ENCODE measurements at places on chromosomes 5 and 9.

DNA sequence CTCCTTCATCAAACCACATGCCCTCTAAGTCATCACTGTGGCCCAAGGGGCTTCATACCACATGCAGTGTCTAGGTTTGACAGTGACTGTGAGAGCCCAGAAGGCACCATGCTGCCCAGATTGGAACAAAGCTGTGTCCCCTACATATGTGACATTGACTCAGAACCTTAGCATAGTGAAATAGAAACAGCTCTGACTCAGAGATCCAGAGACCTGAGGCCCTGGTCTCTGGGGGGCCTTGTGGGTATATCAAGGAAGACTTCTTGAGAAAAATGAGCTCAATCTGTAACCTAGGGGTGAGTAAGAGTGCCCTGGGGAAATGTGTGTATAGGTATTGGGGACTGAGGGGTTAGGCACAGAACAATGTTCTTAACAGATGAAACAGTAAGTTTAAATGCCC is 7.1 kb upstream of the ENTREP1 start:
- DNase-seq, result peak; percentile 15

DNA sequence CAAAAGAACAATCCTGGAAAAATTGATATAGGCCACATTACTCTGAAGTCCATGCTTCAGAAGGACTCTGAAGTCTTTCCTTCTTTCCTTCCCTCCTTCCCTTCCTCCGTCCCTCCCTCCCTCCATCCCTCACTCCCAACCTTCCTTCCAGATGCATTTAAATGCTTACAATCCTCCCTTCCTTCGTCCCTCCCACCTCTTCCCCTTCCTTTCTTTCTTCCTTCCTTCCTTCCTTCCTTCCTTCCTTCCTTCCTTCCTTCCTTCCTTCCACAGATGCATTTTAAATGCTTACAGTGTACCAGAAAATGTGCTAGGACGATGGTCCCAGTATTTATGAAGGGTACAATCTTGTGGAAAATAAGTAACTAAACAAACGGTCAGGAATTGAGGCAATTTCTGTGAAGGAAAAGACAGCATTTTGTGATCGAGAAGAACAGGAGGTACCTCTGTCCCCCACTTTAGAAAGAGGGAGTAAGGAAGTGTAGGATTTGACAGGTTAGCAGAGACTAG is 181.3 kb upstream of the TUT7 start:
- DNase-seq, result no peak

- no peak for DNase-seq
These were observed 59.4 kb upstream of the BASP1 start for GRCh38 chr5:17157916-17158529.

GRCh38 chr9:110626101-110626829 is 42.3 kb upstream of the MUSK start:
- peak; percentile 20 for DNase-seq

DNA sequence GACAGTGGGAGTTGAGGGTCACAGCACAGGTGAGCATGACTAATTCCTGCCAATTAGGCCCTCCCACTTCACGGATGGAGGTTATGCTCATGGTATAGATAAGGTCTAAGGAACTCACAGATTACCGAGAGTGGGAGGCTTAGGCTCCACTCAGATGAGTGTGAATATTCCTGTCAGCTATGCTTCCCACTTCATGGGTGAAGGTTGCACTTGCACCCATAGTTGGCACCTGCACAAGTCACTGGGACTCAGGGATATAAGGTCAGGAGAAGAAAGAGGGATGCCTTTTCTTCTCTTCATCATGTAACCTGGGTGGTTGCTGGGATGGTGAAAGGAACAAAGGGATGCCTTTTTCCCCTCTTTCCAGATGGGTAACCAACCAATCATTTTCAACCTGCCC is 264.9 kb upstream of the TNC start:
- DNase-seq, result no peak

DNA sequence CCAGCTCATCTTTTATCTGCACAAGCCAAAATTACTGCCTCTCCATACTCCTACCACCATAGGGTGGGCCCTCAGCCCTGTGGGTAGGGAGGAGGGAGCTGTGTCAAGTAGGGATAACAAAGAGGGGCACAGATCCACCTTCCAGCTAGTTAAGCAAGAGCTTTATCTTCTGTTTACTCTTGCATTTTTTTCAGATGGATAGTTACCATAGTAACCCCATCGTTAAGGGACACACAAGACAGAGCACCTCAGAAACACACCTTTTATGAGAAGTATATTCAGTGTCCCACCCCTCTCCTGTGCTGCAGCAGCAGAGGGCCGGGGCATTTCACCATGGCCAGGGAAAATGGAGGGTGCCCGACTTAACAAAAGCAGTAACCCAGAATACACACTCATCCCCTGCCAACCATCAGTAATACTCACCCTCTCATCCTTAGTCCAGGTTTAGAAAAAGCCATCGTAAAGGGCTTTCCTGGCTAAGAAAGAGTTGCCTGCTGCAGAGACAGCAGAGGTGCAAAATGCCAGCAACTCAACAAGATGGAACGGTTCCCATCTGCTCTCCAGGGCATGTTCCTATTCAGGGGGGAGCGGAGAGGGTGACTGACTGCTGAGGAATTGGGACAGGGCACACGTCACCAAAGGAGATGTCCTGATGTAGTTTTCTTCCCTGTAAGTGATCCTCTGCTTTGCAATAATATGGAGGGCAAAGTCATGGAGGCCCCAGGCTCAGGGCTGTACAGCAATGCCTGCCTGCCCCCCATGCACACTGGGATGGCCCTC is 25.1 kb downstream of the MACROH2A1 start:
- DNase-seq, result no peak

DNA sequence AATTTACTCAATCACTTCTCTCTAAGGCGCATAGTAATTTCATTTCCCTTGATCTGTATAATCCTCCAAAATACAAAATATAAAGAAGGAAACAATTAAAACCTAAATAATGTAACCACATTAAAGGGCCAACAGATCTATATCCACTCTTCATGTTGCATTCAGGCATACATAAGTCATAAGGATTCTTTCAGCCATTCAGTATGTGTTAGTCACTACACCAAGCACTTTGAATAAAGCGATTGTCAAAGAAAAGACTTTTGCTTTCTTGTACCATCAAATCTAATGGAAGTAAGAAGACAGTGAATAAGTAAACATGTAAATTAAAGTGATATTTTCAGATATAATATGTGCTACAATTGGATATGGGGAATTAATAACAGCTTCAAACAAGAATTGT is 569.2 kb upstream of the PTPRD start:
- DNase-seq, result no peak

DNA sequence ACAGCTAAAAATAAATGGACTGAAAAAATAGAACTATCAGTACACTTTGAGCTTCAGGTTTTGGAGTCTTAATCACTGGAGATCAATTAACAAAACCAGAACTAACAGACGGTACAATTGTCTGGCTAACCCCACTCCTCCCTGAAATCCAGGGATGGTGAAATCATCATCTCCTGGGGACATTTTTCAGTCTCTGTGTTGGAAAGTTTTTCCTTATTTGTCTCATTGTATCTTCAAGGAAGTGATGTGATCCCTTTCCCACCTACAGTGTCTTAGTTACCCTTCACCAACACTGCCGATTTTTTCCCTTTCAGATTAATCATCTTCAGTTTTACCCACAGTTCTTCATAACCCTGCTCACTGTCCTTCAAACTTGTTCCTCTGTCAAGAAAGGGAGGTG is 81.9 kb downstream of the MAP1B start:
- DNase-seq, result no peak

GRCh38 chr9:76904661-76905457 is 1.1 kb downstream of the PRUNE2 start:
- no peak for DNase-seq

- no peak for DNase-seq
These were observed 297.9 kb upstream of the PTGER4 start for GRCh38 chr5:40381676-40382363.

GRCh38 chr9:78601957-78602565 is 305.1 kb downstream of the PSAT1 start:
- DNase-seq, result no peak

Measured in stimulated activated CD8-positive, alpha-beta memory T cell treated with anti-CD3 and anti-CD28 coated beads, Interleukin-15, amount 100 ng/mL, for 48 hours (primary cell).